ENCODE measurements at places on chromosomes 4 and X.
A peak's percentile ranks its signal among the peaks of the same experiment; 100 is the strongest.

- no peak for DNase-seq
Observed at GRCh38 chr4:46974891-46975543, 18.4 kb downstream of the GABRA4 start.

DNA sequence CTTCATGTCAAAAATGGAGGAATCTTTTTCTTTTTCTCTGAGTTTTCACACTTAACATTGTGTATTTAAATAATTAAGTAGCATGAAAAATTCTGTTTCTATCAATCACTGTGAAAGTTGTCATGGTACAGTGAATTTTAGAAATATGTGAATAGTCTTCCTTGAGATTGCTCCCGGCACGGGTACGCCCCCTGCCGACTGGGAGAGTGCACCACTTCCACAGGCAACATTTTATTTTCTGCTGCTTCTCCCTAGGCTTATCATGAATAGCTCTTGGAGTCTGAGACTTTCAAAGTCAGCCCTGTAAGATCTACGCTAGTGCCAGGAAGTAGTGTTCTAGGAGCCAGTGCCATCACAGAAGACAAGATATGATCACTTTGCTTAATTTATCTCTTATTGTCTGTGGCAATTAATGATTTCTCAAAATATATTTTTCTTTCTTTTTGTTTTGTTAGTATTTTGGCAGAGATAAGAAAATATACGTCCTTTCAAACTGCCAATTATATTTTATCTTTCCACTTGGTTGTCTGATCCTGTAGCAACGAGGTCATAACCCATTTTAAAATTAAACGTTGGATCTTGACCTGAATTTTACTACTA lies 763.8 kb upstream of the AADAT start:
- peak; percentile 4 for DNase-seq

- no peak for DNase-seq
Observed at GRCh38 chr4:109206620-109207019, 95.8 kb downstream of the COL25A1 start.

DNA sequence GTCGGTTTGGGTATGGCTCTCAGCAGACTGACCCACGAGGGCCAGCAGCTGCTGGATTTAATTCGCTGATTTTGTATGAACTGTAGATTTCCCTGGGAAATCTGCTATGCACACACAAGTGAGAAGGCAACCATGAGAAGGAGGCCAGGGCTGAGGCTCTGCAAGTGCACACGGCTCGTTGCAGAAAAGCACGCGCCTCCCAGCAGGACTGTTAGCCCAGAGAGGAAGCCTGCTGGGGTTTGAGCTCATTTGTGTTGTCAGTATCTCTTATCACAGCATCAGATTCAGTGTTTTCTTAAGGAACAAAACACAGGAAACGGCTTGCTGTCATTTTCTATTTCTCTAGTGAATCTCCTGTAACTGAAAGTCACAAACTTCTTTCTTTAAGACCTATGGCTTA lies 296.2 kb upstream of the FAT1 start:
- DNase-seq = no peak

- DNase-seq = no peak
Observed at GRCh38 chr4:74961230-74961629, 28.3 kb downstream of the PARM1 start.

DNA sequence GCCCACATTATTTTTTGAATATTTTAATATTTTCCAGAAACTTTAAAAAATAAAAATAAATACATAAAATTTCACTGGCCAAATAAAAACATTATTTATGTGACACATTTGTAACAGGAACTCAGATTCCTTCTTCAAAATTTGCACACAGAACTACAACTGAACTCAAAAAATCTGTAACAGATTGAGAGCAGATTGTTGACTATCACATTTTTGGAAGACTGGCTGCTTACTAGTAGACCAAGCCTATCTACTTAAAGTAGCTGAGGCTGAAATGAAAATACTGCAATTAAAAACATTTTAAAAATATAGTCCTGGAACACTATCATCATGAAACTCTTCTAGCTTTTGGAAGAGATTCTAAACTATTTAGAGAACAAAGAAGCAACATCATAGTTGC lies 203.9 kb downstream of the SH3BGRL start:
- DNase-seq = no peak

- no peak for DNase-seq
Observed at GRCh38 chr4:33104273-33104672, 2384.1 kb downstream of the PCDH7 start.

DNA sequence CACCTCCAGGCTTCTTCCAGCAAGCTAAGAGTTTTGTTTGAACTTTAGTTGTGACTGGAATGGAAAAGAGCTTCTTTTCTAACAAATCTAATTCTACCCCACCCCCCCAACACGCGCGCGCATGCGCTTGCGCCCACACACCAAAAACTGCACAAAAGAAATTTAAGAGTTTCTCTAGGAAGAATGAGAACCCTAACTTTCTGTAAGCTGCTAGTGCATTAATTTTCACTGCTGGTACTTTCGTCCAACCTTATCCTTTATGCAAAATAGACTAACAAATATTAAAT lies 9.0 kb upstream of the INTU start:
- DNase-seq = no peak

DNA sequence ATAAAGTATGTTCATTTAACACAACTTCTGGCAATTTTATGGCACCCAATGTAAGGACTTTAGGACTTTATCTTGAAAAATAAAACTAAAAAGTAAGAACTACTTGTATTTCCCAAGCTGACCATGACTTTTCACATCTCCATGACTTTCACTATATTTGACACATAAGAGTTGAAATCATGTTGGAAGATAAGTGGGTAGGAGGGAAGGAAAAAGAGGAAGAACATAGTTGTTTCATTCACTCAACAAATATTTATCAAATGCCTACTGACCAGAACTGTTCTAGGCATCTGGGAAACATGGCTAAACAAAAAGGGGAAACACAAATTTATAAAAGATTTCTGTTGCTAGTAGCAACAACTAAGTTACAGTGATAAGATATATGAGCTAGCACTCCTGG lies 16.0 kb downstream of the SCLT1 start:
- no peak for DNase-seq

GRCh38 chr4:81412946-81413495 lies 58.7 kb downstream of the RASGEF1B start:
- no peak for DNase-seq

DNA sequence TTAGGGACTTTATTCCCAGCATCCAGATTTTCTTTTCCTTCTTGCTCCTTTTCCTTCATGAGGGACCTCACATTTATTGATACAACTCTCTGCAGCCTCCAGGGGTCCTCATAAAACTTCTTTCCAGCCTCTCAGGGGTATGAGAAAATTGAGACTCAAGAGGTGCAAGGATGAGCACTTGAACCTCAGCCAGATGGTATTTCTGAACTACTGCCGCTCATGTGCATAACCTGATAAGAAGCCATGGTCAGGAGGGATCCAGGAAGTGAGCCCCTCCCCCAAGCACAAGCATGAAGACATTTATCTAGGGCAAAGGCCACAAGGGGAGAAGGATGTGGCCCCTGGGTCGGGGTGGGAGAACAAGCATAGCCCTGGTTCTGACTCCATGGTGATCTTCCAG lies 73.3 kb downstream of the TSPAN7 start:
- no peak for DNase-seq

- DNase-seq = no peak
Observed at GRCh38 chr4:5019274-5019673, at the start of gene CYTL1. Gene CYTL1, minus strand, starts transcription at chr4:5019458. Its CDS starts 13 bp downstream, at chr4:5019445.

DNA sequence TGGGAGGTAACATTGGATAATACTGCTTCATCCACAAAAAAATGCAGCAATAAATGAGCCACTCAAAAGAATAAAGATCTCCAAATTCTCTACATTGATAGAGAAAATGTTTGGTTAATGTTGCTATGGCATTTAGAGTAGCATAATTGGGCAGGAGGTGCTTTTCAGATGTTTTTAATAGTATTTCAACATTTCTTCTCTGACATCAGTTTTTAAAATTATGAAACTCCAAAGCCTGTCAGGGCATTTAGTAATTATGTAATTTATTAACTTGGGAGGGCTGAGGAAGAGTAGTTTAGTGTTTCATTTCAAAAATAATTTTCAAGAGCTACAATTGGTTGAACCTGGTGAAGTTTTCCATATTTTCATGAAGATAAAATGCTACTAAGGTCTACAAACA lies 211.3 kb upstream of the INTU start:
- DNase-seq = no peak

GRCh38 chr4:124060261-124060918 lies 652.1 kb downstream of the ANKRD50 start:
- no peak for DNase-seq

DNA sequence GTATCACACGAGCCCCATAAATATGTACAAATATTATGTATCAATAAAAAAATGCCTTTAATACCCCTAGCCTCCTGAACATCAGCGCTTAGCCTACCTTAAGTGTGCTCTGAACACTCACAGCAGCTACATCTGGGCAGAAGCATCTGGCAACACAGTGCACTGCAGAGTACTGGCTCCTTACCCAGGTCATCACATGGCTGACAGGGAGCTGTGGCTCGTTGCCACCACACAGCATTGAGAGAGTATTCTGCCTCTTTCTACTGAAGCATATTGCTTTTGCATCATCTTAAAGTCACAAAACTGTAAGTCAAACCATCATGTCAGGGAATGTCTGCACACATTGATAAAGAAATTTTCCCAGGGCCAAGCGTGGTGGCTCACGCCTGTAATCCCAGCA lies 55.2 kb downstream of the TRIML1 start:
- no peak for DNase-seq

DNA sequence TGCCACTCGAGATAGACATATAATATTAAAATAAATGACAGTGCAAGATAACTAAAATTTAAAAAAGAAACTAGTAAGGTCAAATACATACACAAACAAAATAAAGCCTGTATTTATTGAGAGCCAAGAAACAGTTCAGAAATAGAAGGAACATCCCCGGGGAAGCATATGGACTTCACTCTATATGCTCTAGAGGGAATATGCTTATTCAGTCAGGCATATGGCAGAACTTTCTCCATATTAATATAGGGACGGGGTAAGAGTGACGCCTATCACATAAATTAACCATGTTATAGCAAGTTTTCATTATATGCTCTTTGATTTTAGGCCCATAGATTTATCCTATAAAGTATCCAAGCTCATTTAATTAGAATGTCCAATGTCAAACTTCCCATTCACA lies 56.7 kb upstream of the EFHC2 start:
- DNase-seq = no peak

GRCh38 chr4:12071316-12071715 lies 642.6 kb upstream of the HS3ST1 start:
- no peak for DNase-seq

DNA sequence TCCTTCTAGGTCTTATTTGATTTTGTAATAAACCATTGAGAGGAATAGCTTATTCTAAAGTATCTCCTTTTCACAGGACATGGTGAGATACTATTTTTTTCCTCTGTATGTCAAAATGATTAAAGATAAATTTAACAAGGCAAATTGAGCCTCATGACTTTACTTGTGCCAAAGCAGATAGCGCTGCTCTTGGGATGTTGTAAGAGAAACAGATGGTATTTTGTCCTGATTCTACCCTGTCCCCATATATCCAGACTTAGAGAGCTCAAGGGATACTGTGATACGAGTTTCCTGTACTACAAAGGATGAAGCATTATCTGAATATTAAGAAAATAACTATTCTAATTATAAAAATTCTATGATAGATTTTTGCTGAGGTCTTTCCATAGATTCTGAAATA lies 34.0 kb downstream of the EMCN start:
- no peak for DNase-seq

DNA sequence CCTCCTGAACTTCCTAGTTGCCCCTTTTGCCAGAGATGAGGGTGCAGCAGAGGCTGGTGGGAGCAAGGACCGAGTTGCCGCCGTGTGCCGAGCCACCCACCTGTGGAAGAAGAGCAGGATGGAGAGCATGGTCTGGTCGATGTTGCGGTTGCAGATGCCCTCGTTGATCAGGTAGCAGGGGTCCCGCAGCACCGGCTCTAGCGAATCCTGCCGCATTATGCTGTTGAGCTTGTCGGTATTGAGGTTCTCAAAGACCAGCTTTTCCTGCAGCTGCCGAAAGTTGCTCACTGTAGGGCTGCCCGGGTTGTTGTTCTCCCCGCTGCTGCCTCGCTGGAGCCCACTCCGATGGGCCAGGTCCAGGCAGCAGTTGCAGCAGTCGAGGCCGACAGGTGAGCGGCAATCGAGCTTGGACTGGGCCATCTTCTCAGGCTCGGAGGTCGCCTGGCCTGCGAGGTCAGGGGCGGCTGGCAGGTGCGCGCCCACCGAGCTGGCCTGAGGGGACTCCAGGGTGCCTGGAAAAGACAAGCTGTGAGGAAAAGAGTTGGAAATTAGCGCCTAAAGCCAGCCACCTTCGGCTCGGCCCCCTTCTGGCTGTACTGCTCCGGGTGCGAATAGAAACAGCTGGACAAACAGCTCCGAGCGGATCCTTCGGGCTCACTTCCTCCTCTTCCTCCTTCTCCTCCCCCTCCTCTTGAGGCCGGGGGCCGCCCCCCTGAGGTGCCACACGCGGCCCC lies 420 bp downstream of the TSC22D3 start:
- no peak for DNase-seq

DNA sequence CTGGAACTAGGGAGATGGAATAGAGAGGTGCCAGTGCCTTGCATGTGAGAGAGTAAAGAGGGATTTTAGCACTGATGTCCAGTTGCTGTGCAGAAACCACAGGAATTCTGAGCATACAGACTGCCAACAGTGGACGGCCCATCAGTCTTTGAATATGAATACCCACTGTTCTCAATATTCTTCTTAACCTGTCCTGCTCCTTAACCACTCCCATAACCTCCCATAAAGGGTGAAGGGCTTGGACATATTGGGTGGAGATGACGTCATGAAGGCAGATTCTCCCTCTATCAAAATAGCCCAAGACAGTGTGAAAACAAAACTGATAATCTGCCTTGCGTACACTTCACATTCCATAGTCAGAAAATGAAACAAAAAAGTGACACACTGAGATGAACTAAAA lies 1313.7 kb upstream of the PABPC4L start:
- no peak for DNase-seq

GRCh38 chr4:101806914-101807313 lies 16.4 kb downstream of the BANK1 start:
- DNase-seq = no peak

DNA sequence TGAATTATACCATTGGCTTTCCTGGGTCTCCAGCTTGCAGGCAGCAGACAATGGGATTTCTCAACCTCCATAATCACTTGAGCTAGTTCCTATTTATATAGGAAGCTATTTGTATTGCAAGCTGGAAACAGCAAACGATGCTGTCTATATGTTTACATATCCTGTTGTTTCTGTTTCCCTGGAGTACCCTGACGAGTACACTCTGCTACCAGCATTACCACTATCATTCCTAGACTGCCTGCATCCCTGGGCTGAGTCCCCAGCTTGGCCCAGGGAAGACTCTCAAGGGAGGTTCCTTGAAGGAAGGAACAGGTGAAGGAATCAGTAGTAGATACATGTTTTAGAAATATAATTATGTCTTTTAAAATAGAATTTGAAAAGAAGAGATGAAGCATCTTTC lies 81.4 kb downstream of the EVC2 start:
- DNase-seq = no peak

DNA sequence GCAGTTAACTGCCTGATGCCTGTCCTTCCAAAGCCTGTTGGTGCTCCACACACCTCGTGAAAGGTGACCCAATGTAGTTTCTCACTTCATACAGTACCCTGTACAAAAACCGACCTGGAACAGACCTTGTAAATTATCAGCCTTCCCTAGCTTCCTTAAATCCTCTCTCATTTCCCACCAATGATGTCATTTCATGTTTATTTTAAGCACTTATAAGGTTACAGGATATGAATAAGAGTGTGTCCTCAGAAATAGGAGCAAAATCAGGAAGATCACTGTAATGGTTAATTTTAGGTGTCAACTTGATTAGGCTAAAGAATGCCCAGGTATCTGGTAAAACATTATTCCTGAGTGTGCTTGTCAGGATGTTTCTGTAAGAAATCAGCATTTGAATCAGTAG lies 44.7 kb downstream of the TMEM150C start:
- DNase-seq = no peak

- no peak for DNase-seq
Observed at GRCh38 chrX:10242026-10242425, 85.3 kb downstream of the CLCN4 start.

Data from Panc1 (cell line).